T-helper 1 cell treated with Interleukin-12 subunit alpha and Interleukin-12 subunit beta and Interleukin-4 antibody, amounts not matched to agents 30 ng/mL and 1 ng/mL, for 36 hours (primary cell): ENCODE measurements at places on chromosomes 12 and 14. TPM values are rescaled to one million over a fixed set of nuclear protein-coding genes. Genes with fewer than 3 reads are reported as not detected.

The TMEM263 gene
- 22.6 and 26.2 TPM in 2 replicates for total RNA-seq

The SLC4A8 gene
- total RNA-seq = 6.8 and 9.4 TPM in 2 replicates

The KIF5A gene
- total RNA-seq = 1.5 and 2.2 TPM in 2 replicates

The GPR68 gene
- total RNA-seq = 43.8 and 45.5 TPM in 2 replicates

The OR11H6 gene
- not detected in 2 replicates for total RNA-seq

The LIN7A gene
- 0.96 and 1.5 TPM in 2 replicates for total RNA-seq

The CLEC1B gene
- total RNA-seq = not detected in 2 replicates

The P3H3 gene
- 1.9 and 2.7 TPM in 2 replicates for total RNA-seq

The BEST3 gene
- not detected in 2 replicates for total RNA-seq

The GUCY2C gene
- total RNA-seq = not detected in 2 replicates

The TSHR gene
- 3.6 and 4.4 TPM in 2 replicates for total RNA-seq

The KRT3 gene
- not detected in 2 replicates for total RNA-seq

The ATG14 gene
- 6.9 and 7.8 TPM in 2 replicates for total RNA-seq

The ATXN3 gene
- 24.2 and 25.5 TPM in 2 replicates for total RNA-seq

The DHRS2 gene
- 2.9 and 4.2 TPM in 2 replicates for total RNA-seq

The TAS2R14 gene
- 4.7 and 5.2 TPM in 2 replicates for total RNA-seq

The SDR9C7 gene
- not detected in 2 replicates for total RNA-seq
